ENCODE measurements at places on chromosomes 2 and 18.

DNA sequence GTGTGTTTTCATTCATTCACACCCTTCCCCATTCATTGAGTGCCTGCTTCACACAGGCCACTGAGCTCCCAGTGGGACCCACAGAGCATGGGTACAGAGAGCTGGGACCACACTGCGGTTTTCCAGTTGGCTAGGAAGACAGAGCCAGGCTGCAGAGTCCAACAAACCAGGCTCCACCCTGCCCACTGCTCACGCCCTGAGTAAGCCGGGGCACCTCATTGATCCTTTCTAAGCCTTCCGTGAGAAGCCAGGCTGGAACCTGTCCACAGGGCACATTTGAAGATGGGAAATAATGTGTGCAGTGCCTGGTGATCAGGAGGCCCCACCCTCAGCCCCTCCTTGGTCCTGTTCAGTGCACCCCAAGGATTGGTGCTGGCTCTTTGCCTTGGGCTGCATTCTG lies 13.5 kb downstream of the KCNIP3 start:
- DNase-seq = no peak

GRCh38 chr2:48165070-48165753 lies 258.9 kb upstream of the FBXO11 start:
- DNase-seq = no peak

- DNase-seq = no peak
Measured at GRCh38 chr2:229856413-229856812, 65.4 kb downstream of the TRIP12 start.

- no peak for DNase-seq
Measured at GRCh38 chr2:45892757-45893156, 241.3 kb downstream of the PRKCE start.

GRCh38 chr18:30917651-30918050 lies 124.9 kb downstream of the DSC3 start:
- DNase-seq = no peak

DNA sequence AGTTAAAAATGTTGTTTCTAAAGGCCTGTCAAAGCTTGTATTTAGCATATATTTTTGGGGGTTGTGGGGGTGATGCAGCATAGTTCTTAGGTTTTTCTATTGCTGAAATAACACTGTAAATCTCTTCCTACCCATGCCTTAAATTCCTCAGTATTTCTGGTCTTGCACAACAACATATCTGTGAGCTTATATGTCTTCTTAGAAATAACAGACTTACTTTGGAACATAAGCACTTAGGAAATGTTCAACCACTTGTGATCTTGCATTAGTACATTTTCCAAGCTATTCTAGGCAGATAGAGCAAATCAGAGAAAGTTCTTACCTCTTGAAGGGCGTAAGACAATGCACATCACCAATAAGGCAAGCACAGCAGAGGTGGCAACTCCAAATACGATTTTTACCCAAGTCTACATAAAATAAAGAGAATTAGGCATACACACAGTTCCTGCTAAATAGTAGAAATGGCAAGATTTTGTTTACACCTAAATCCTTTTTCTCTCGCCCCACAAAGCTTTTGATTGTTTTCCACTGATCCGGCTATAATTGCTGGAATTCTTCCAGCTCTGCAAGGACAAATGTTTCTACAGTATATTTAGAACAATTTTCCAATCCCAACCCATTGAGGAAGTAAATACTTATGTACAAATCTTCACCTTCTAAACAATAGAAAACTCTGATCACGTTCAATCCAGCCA lies 512 bp downstream of the FAP start:
- DNase-seq = peak; percentile 75

- no peak for DNase-seq
Measured at GRCh38 chr2:226671141-226671676, 128.4 kb downstream of the IRS1 start.

- no peak for DNase-seq
Measured at GRCh38 chr2:86695053-86695691, 24.9 kb upstream of the RMND5A start.
